ENCODE measurements at places on chromosomes 16 and 17.

DNA sequence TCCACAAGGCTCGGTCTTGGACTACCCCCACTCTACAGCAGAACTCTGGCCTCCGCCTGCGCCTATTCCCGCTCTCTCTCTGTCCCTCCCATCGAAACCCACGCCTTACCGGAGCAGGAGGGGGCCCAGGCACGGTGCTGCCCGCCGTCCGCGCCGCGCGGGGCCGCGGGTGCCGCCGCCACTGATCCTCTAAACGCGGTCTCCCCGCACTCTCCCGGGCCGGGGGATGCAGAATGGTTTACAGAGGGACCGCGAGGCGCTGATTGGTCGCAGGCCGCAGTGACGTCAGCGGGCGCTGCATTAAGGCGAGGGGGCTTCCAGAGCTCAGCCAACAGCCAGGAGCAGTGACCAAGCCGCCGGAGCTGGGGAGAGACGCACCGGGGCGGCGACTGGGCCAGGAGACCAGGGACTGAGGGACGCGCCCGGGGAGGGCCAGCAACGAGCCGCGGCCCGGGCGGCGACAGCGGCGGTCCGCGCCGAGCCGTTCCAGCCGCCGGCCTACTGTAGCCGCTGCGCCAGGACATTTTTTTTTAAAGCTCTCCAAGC, 747 bp upstream of the LHX1 start:
- DNase-seq: peak; percentile 27

DNA sequence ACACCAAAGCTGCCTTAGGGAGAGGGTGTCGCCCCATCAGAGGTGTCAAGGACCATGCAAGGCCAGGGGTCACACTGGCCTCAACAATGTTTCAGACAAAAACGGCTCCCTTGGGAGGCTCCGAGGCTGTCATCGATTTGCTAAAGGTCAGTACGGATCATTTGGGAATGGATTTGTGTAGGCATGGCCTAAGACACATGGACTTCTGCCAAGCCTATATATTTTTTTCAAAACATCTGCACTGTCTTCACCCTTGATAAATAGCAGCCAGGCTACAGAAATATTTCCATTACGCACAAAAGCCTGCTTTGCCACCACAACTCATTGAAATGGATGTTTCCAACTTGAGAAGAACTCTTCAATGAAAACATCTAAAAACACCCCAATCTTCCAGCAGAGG, 10.3 kb downstream of the CUEDC1 start:
- DNase-seq: no peak

GRCh38 chr17:34451313-34451712, 88.3 kb upstream of the CCL1 start:
- no peak for DNase-seq

- no peak for DNase-seq
These were observed 79.8 kb upstream of the TMEM97 start for GRCh38 chr17:28239271-28239624.

DNA sequence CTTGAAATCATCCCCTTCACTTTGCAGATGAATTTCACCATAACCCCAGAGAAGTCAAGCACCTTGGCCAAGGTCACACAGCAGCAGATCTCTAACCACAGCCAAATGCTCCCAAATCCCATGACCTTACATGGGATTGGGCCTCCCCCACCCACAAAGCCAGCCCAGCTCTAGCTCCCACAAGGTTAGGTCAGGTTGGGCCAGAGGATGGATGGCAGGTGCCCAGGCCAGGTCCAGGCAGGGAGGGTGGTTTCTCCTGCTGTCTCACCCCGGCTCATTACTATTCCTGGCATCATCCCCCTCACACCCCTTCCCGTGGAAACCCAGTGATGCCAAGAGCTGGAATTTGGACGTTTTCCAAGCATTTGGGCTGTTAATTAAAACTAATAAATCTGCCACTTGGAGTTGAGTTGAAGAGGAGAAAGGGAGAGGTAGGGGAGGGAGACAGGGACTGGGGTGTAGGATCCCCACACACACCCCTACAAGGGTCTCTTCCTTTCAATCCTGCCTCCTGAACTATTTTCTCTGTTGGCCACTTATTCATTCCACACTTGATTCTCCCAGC, 181.6 kb downstream of the TMEM132E start:
- no peak for DNase-seq

- no peak for DNase-seq
These were observed 387.6 kb downstream of the HAPSTR1 start for GRCh38 chr16:9479008-9479407.

- DNase-seq: no peak
These were observed 6.0 kb downstream of the POLR2A start for GRCh38 chr17:7490144-7490543.

- no peak for DNase-seq
These were observed 118.9 kb upstream of the CHMP6 start for GRCh38 chr17:80872501-80873306.

- DNase-seq: no peak
These were observed 153.9 kb downstream of the HS3ST3B1 start for GRCh38 chr17:14454746-14455145.

- DNase-seq: no peak
These were observed 2.4 kb upstream of the MTMR4 start for GRCh38 chr17:58516644-58517377.

DNA sequence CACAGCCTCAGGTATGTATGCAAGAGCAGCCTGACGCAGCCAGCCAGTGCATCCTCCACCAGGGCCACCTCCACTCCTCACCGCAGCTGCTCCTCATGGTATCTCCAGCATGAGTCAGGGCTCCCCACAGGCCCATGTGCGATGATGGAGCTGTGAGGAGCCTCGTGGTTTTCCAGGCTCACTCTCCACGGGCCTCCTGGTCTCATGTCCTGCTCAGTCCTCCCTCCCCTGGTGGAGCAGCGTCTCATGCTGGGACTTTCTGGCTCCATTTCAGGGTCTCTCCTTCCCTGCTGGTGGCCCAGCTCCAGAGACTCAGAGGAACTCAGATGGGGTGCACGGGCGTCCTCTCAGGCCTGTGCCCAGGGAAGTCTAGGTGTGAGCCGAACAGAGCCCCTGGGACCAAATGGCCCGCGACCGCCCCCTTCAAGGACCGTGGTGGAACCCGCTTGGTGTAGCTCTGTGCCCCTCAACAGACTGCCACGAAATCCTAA, 70.4 kb downstream of the METRNL start:
- no peak for DNase-seq

GRCh38 chr16:85555719-85556455, 57.2 kb upstream of the GSE1 start:
- DNase-seq: peak; percentile 37

DNA sequence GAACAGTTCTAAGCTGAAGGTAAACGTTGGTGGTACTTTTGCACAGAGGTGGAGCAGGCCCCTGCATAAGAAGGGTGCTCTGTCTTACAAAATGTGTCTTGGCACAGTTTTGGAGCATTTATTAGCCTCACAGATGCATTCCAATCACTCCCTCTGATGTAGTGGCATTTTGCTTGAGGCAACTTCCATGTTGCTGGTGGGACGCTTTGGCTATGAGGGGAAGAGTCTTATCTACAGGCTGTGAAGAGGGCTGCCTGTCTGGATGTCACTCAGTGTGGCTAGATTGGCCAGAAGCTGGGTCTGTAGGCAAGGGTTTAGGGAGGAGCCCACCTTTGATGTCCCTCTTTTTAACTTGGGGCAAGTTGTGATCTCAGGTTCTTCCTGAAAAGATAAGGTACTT, 2.6 kb upstream of the RARA start:
- no peak for DNase-seq

GRCh38 chr17:73308017-73308823, 3.6 kb downstream of the CDC42EP4 start:
- DNase-seq: peak; percentile 64

GRCh38 chr17:17082878-17083277, 40.6 kb downstream of the MPRIP start:
- DNase-seq: no peak

DNA sequence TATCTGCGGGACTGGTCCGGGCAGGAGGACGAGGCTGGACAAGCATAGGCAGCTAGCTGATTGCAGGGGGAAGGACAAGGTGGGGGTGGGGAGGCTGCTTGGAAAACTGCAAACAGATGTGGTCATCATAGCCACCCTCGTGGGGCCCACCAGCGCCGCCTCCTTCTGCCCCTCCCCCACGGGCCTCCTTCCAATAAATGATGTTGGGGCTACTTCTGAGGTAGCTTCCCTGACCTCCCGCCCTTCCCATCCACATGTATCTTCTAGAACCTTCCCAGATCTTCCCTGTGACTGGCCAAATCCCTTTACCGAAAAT, 12.3 kb upstream of the CDC42EP4 start:
- no peak for DNase-seq

- DNase-seq: peak; percentile 89
These were observed 21.3 kb downstream of the SRCIN1 start for GRCh38 chr17:38584350-38584925.

DNA sequence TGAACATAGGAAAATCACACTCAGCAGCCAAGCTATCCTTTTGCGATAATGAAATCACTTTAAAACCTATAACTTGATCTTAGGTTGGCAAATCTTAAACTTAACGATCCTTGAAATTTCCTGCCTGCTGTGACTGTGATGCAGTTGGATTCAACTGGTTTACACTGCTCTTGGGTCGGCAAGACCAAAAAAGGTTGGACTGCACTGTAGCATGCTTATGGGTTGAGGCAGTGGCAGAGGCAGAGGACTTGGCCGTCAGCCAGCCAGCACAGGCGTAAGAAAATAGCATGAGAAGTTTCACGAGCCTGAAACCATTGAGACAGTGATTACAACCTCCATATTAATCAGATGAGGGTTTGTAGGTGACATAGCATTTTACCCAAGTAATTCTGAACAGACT, 21.4 kb downstream of the WSB1 start:
- peak; percentile 85 for DNase-seq

DNA sequence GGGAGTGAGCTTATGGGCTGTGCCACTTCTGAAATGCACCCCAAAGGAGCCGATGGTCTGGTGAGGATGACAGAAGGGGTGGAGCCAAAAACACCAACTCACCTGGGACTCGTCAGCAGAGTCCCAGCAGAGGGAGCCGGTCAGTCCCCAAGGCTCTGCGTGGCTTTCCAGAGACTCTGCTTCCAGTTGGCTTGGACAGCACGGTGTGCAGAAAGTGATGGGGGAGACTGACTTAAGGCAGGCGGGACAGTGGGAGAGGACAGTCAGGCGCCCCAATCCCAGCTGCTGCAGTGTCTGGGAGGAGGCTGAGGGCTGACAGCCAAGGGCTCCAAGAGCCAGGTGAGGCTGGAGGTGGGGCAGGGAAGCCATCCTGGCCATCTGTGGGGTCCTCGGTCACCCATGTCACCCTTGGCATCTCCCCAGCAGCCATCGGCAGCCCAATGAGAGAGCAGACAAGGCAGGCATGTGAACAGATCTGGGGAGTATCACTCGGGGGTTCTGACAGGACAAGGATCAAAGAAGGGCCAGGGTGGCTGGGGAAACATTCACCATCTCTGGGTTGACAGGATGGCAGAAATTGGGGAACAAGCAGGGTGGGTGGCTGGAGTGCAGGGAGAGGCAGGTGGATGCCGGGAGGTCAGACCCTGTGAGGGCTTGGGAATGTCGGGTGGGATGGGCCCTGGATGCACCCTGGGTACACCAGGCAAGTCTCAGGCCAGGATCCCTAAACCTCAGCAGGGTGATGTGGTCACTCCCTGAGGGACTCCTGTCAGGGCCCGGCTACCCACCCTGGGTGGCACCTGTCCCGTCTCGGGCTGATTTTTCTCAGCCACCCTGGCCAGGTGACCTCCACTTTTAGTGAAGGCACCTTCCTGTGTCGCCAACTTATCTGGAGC, 8.9 kb upstream of the KRTAP17-1 start:
- no peak for DNase-seq

- DNase-seq: no peak
These were observed 14.4 kb downstream of the CBFA2T3 start for GRCh38 chr16:88962478-88963152.

GRCh38 chr16:4309833-4310266, 6.0 kb upstream of the GLIS2 start:
- DNase-seq: peak; percentile 43
